Naive thymus-derived CD4-positive, alpha-beta T cell (primary cell): ENCODE measurements at places on chromosomes 2 and 18. TPM values are rescaled to one million over a fixed set of nuclear protein-coding genes. Genes with fewer than 3 reads are reported as not detected.

TRIM43 gene
- polyA plus RNA-seq = not detected

ANKRD30B gene
- polyA plus RNA-seq = not detected

DNA sequence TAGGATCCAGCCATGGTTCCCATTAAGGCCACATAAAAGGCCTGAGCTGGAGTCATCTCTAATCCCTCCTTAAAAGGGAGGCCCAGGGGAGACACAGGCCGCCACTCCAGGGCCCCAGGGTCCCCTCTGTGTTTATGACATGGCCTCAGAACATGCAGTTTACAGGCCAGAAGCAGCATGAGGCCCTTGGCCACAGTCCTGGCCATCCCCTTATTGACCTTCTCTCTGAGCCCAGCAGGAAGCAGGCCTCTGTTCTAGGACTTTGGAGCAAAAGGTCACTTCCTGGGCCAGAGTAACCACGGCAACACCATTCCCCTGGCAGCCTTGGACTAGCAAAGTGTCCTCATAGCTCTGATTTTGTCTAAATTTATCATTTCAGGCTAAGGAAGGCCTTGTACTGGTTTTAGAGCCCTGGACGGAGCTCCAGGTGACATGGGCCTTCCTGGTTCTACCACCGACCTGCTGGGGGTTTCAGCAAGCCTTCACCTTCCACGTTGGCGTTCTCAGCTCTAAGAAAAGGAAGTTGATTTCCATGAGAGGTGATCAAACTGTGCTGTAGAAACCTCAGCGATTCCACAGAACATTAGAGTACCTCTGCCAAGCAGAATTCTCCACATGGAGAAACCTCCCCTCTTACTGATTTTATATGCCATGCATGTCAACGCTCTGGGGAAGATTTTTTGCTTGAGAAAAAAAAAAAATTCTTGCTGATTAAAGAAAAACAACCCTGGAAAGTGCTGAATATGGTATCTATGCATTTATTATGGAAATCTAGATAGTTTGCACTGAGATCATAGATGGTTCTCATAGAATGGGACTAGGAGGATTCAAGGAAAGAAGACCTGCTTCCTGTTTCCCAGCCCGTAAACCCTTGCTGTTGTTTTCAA, 53.7 kb downstream of the HS1BP3 start:
- H3K4me1 ChIP-seq = no peaks in the 10 kb centered on the region
- no peak for DNase-seq
- no peak overlapping the region for H3K4me3 ChIP-seq
- no peaks in the 10 kb centered on the region for H3K36me3 ChIP-seq
- no peak overlapping the region for H3K27ac ChIP-seq
- H3K27me3 ChIP-seq = no peaks in the 10 kb centered on the region

- no peaks in the 10 kb centered on the region for H3K27me3 ChIP-seq
- H3K36me3 ChIP-seq = no peaks in the 10 kb centered on the region
- no peaks in the 10 kb centered on the region for H3K4me1 ChIP-seq
- no peak for DNase-seq
- no peak overlapping the region for H3K4me3 ChIP-seq
Observed at GRCh38 chr2:100928235-100928634, 73.9 kb upstream of the RPL31 start.

GRCh38 chr2:161606327-161606726, 17.9 kb upstream of the SLC4A10 start:
- no peak overlapping the region for H3K27ac ChIP-seq
- H3K4me3 ChIP-seq = no peak overlapping the region
- DNase-seq = no peak
- no peaks in the 10 kb centered on the region for H3K27me3 ChIP-seq
- H3K4me1 ChIP-seq = no peaks in the 10 kb centered on the region
- H3K36me3 ChIP-seq = no peaks in the 10 kb centered on the region

GRCh38 chr2:219109471-219109870, 48.8 kb upstream of the IHH start:
- no peaks in the 10 kb centered on the region for H3K4me1 ChIP-seq
- no peak overlapping the region for H3K27ac ChIP-seq
- no peaks in the 10 kb centered on the region for H3K36me3 ChIP-seq
- DNase-seq = peak; percentile 47

GRCh38 chr2:88680266-88680902, 11.1 kb upstream of the RPIA start:
- no peak overlapping the region for H3K27ac ChIP-seq
- no peaks in the 10 kb centered on the region for H3K4me1 ChIP-seq
- H3K4me3 ChIP-seq = no peak overlapping the region
- no peaks in the 10 kb centered on the region for H3K27me3 ChIP-seq
- H3K36me3 ChIP-seq = no peaks in the 10 kb centered on the region

DNA sequence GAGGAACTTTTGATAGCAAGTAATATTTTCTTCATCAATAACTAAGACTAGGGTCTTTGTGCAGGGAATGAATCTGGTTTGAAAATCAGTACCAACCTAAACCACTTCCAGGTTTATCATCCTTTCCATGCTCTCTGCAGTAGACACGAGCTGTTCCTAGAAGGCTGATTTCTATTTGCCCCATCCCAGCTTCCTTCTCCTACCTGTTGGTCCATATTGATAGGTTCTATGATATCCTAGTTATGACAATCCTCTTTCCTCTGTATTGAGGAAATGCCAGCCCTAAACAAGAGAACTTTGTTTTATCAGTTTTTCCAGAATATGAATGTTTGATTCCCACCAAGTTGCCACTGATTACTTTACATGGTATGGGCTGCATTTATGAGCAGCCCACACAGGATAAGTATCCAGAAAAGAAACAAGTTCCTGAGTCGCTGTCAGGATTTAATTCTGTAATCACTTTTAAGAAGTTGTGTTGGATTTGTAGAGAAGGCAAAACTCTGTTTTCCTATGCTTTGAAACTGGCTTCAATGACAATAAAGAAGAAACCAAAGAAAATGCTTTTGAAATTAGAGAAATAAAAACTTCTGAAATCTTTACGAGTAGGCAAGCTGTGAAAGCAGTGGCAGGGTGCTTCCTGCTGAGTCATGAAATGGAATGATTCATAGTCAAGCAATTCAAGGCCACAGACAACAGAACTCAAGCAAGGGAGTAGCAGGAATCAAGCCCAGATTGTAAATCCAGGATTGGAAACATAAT, 37.3 kb upstream of the TANK start:
- no peaks in the 10 kb centered on the region for H3K27me3 ChIP-seq
- no peak for DNase-seq
- no peaks in the 10 kb centered on the region for H3K4me1 ChIP-seq

GRCh38 chr2:189582809-189583192, 2.2 kb upstream of the SLC40A1 start:
- no peak overlapping the region for H3K27ac ChIP-seq
- H3K4me3 ChIP-seq = no peak overlapping the region
- no peaks in the 10 kb centered on the region for H3K36me3 ChIP-seq
- no peaks in the 10 kb centered on the region for H3K4me1 ChIP-seq

DNA sequence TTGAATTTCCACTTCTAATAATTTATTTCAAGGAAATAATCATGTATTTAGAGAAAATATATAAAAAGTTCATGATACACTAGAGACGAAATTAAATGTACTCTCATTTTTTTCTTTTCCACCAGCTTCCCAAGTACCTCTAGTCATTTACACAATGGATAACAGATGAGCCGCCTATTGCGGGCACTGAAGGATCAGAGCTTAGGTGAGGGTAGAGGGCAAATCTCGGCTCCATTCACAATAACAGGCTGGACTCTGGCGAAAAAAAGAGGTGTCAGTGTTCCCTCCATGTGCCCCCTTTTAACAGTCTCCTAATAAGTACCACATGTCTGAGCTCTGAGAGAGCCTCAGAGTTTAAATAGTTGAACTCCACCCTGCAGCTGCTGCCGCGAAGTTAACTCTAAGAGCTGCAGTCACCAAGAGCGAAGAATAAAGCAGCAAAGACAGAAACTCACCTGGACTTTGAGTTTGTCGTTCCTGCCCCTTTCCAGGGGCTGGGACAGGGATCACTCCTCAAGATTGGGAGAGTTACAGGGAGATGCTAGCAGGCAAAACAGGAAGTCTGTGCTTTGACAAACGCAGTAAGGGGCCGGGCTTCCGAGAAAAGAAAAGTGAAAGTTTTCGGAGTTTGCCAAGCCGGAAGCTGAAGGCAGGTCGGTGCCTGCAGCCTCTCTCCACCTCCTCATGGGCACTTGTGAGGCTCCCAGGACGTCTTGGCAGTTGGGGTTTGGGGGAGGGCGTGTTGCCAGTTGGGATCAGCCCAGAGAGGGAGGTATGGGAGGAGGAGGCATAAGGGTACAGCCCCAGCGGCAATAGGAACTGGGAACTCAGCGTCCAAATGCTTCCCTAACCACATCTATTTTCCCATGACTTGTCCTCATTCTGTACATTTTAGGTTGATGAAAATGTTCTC, at the start of gene SP110:
SP110 (minus strand) TSS at position 566 of the 913 bp plus-strand sequence. CDS start 3,057 bp downstream, outside the sequence.
- H3K36me3 ChIP-seq = peaks cover 20% of the 10 kb centered on the region
- H3K27me3 ChIP-seq = no peaks in the 10 kb centered on the region
- peak within 1 kb of the TSS; percentile 95 for H3K4me3 ChIP-seq
- peak; percentile 74 for DNase-seq
- H3K4me1 ChIP-seq = peaks cover 22% of the 10 kb centered on the region
- H3K27ac ChIP-seq = peak within 1 kb of the TSS; percentile 83

DNA sequence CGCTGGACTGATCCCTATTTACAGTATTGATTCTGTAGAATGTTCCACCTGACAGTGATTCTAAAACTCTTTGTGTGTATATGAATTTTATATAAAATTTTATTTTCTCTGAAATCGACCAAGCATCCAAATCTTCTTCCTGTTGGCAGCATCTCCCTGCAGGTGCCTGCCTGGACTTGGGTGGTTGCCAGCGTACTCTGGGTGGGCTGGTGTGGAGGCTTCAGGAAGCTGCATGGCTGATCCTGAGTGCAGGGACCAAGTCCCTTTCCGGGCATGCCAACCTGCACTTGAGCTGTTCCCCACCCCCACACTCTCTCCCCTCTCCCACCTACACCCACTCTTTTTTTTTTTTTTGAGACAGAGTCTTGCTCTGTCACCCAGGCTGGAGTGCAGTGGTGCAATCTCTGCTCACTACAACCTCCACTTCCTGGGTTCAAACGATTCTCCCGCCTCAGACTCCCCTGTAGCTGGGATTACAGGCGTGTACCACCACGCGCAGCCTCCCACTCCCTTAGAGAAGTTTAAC, 53.2 kb upstream of the ALKAL2 start:
- no peaks in the 10 kb centered on the region for H3K27me3 ChIP-seq
- H3K4me3 ChIP-seq = no peak overlapping the region
- no peak for DNase-seq
- no peak overlapping the region for H3K27ac ChIP-seq

DNA sequence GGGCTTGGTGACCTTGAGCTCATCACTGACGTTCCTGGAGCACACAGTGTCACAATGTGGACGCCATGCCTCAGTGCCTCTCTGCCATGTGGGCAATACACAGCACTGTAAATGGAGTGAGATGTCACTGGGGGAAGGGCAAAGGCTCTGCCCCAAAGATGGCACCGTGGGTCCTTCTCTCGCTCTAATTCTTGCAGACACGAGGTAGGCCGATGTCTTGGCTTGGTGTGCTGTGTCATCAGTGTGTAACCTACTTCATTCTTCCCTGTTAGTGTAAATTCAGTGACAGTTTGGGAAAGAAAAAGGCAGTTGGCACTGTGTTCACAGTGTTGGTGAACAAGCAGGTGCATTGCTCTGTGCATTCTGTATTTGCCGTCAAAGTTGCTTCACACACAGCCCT, 309.3 kb upstream of the MYT1L start:
- H3K4me1 ChIP-seq = no peaks in the 10 kb centered on the region
- DNase-seq = no peak
- no peaks in the 10 kb centered on the region for H3K36me3 ChIP-seq
- no peaks in the 10 kb centered on the region for H3K27me3 ChIP-seq
- H3K27ac ChIP-seq = no peak overlapping the region

DNA sequence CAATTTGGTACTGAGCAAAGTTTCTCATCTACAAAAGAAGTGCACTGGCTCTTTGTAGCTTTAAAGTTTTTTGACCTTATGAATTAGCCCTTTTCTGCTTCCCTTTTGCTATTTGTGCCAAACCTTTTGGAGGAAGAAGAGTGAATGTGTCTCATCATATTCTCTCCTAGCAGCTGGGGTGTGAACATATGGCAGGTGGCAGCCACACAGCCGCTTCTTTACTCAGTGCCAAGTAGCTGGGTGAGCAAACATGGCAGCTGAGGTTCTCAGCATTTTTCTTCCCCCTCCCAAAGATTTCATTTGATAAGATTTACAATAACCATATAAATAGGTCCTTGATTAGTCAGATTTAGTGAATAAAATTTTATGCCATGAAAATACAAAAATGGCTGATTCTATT, 46.7 kb upstream of the STK17B start:
- H3K27me3 ChIP-seq = no peaks in the 10 kb centered on the region
- no peaks in the 10 kb centered on the region for H3K4me1 ChIP-seq
- H3K36me3 ChIP-seq = no peaks in the 10 kb centered on the region
- H3K4me3 ChIP-seq = no peak overlapping the region

DNA sequence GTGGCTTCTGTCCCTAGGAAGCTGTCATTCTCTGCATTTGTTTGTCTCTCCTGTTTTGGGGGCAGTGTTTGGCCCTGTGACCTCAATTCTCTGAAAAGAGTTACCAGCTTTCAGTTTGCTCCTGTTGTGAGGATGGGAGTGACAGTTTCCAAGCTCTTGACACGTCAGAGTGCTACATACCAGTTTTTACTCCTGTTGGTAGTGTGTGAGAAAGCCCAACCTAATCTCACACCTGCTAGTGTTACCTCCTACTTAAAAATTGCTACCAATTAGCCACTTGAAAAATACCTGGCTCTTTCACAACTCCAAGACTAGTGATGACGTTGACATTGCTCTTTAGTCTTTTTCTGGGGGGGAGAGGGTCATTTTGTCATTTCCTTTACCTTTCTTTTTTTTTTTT, 14.1 kb downstream of the SKA1 start:
- DNase-seq = no peak
- H3K36me3 ChIP-seq = no peaks in the 10 kb centered on the region
- H3K27ac ChIP-seq = no peak overlapping the region
- H3K4me3 ChIP-seq = no peak overlapping the region
- no peaks in the 10 kb centered on the region for H3K27me3 ChIP-seq

GRCh38 chr2:98985905-98986666, 50.1 kb upstream of the CRACDL start:
- H3K4me3 ChIP-seq = no peak overlapping the region
- no peak for DNase-seq

GRCh38 chr2:224271617-224272236, 130.2 kb downstream of the FAM124B start:
- H3K27me3 ChIP-seq = no peaks in the 10 kb centered on the region
- no peak overlapping the region for H3K27ac ChIP-seq
- DNase-seq = no peak
- H3K36me3 ChIP-seq = no peaks in the 10 kb centered on the region

- H3K4me3 ChIP-seq = no peak overlapping the region
- H3K36me3 ChIP-seq = no peaks in the 10 kb centered on the region
- H3K4me1 ChIP-seq = no peaks in the 10 kb centered on the region
- H3K27ac ChIP-seq = no peak overlapping the region
- no peaks in the 10 kb centered on the region for H3K27me3 ChIP-seq
Observed at GRCh38 chr2:147222506-147222905, 622.3 kb upstream of the ACVR2A start.

DNA sequence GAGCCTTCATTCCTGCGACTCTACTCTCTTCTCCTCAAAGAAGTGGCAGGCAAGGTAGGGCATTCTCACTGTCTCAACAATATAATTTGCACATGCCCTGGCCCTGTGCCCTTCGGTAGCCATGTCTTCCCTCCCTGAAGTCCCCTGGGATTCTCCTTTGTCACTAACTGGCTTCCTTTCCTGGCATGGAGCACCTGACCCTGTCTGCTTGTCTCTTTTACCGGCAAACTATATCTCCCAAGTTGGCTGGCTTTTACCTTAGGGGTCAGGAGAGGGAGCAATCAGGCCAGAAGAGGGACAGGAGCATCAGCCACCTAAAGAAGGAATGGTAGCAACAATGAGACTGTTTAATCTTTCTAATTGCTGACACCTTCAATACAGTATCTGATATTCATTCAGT, 51.9 kb upstream of the RMDN2 start:
- H3K27ac ChIP-seq = no peak overlapping the region
- no peaks in the 10 kb centered on the region for H3K4me1 ChIP-seq
- H3K36me3 ChIP-seq = no peaks in the 10 kb centered on the region
- H3K4me3 ChIP-seq = no peak overlapping the region
- no peak for DNase-seq
- H3K27me3 ChIP-seq = no peaks in the 10 kb centered on the region
